ENCODE measurements at places on chromosomes 7 and 10.

DNA sequence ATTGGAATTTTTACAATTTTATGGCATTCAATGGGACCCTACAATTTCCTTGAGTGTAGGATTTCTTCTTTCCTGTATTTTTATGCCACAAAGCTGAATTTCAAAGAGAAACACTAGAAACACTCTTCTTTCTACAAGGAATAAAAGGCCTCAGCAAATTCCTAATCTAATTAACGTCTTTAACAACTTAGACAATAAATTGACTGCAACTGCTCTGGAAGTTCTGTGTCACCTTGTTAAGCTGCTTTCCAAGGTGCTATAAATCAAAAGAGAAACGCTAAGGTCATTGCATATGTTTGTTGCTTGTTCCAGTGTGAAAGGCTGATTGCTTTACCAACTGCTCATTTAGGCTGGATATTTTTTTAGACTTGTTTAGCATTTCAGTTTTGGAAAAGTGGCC lies 182.2 kb downstream of the POLR1F start:
- DNase-seq = no peak

DNA sequence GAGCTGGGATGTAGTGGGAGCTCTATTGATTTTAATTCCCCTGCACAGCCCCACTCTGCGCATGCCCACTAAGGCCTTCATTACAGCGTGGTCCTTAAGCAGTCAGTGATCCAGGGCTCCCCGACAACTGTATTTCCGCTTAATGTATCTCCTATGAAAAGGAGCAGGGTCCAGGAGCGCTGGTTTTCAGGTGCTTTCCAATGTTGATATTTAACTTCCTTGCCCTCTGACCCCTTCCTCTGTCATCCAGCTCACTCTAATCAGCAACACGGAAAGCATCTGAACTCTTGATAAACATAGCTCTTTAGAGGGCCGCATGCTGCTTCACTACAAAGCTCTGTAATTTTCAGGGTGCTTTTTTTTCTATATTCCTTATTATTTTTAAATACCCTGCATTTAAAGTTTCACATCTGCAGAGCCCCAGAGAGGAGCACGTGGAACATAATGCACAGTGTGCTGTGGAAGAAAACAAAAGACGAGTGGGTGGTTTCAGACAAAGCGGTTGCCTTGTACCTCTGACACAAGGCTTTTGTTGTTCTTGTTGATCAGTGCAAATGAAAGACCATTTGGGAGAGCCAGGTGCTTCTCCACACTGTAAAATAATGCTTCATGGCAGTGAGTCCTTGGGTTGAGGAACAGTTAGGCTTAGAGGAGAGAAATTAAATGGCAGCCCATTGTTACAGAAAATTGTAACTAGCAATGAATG lies 465.9 kb upstream of the CELF2 start:
- DNase-seq = no peak

- DNase-seq = no peak
Measured at GRCh38 chr10:101922846-101923245, 79.2 kb upstream of the KCNIP2 start.

DNA sequence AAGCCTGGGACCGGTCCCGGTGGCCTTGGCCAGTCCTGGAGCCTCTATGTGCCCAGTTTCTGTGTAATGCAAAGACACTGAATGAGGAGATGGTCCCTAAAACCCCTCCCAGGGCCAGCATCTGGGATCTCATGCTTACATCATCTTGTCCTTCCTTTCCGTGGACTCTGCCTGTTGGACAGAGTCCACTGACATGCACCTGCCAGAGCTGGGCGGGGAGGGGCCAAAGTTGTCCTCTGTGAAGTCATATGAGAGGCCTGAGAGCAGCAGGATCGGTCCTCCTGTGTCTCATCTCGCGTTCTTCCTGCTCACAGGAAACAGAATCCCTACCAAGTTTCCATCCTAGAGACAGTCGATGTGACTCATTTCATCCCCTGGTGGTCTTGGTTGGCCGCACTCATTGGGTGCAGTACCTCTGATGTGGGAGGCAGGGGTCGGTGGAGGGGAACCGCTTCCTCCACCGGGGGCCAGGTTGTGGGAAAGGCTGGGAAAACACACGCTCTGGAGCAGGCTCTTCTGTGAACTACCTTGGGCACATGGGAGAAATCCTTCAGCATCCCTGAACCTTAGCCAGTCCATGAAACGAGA lies 389.6 kb upstream of the PODXL start:
- no peak for DNase-seq

- no peak for DNase-seq
Measured at GRCh38 chr10:130742941-130743675, 568.4 kb downstream of the TCERG1L start.

GRCh38 chr10:14131261-14131960 lies 199.3 kb downstream of the FRMD4A start:
- DNase-seq = no peak

DNA sequence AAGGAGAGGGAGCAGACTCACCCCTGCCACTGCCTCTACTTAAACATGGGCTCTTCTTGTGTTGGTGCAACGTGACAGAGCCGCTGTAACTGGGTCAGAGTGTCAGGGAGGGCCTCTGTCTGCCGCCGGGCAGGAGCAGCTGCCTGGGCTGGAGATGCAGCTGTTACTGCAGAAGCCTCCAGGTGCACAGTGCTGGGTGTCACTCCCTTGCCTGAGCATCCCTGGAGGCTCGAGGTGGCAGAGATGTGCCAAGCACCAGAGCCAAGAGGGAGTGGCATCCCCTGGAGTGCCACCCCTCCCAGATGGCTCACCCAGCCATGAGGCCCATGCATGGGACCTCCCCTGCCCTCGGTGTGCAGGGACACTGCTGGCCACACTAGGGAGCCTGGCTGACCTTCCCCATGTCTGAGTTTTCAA lies 145.7 kb downstream of the PRPF18 start:
- no peak for DNase-seq
